ENCODE measurements at places on chromosomes 11 and 22.

GRCh38 chr11:37040921-37041320 lies 442.9 kb upstream of the RAG2 start:
- no peak for DNase-seq

DNA sequence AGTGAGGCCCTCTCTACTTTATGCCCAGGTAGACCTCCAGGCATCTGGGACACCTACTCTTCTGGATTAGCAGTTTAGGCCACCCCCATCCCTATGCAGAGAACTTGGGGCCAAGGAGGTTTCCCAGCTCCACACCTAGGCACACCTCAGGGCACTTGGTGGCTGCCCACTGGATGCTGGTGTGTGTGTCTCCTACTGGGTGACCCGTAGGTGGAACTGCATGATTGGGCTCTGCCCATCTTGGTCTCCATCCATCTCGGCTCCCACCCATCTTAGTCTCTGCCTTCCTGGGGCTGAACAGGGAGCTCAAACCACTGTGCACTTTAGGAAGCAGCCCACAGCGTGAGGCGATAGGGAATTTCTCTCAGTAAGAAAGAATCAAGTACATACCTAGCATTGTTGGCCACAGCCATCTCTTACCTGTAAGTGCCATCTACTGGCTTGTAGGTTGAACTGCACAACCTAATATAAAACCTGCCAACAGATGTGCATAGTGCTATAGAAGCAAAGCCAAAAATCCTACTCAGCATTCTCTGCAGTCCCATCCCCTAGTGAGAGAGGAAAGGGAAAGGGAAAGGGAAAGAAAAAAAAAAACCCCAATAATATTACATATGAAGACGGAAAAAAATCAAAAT lies 61.6 kb upstream of the PTPN5 start:
- DNase-seq = no peak

- DNase-seq = no peak
Observed at GRCh38 chr11:27777033-27777432, 76.8 kb upstream of the BDNF start.

GRCh38 chr11:75269367-75269660 lies 28.7 kb downstream of the TPBGL start:
- no peak for DNase-seq

GRCh38 chr11:6603287-6604080 lies at the start of the genes ILK and RRP8:
Gene ILK, plus strand, starts transcription at chr11:6603774. Its CDS starts 498 bp downstream, at chr11:6604272.
Gene RRP8, minus strand, starts transcription at chr11:6603616. Its CDS starts 114 bp downstream, at chr11:6603502.
- peak; percentile 84 for DNase-seq

Data from stimulated activated naive CD4-positive, alpha-beta T cell treated with Interleukin-2 at 50 U/mL for 16 hours (primary cell).